ENCODE measurements at places on chromosomes 2 and 18.

DNA sequence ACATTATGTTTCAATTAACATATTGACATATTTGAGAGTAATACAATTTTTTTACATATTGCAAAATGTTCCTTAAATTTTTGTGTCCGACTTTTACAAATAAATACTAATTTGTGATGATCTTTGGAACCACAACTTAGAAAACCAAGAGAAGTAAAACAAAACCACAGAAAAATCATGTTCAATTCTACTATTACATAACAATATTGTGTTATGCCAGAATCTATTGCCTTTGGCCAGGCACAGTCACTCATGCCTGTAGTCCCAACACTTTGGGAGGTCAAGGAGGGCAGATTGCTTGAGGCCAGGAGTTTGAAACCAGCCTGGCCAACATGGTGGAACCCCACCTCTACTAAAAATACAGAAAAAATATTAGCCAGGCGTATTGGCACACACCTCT, 92.8 kb upstream of the APCDD1 start:
- DNase-seq: no peak

GRCh38 chr2:69659941-69660483, 16.5 kb upstream of the AAK1 start:
- DNase-seq: no peak

DNA sequence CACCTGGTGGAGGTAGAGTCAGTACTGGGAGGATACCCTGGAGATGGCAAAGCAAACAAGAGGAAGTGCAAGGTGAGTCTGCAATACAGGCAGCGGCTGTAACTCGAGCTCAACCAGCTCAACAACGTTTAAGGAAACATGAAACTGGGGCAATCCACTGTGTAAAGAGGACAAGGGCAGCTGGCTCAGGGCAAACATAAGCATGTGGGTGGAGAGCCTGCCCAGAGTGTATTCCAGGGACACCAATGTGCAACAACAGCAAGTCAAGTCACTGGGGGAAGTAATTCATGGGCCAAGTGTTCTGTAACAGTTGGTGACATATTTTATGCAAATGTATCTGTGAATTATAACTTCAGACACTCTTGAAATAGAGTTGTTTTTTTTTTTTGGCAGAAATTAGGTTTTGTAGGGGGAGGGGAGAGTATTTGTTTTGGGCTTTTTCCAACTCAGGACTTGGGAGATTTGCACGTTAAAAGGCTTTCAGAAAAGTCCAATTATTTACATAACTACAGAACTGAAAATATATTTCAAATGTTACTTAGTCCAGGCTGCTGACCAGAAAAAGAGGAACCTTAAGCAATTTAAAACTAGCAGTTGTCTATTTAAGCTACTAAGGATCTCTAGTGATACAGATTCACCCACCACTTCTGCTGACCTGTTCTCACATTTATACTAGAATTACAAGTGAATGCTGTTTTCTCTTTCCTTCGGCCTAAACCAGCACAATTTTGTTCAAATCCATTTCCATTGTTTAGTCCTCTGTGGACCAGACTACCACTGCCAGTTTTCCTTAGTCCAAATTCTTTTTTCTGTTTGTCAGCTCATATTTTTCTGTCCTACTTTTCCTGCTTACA, 18.6 kb downstream of the NRXN1 start:
- DNase-seq: no peak

GRCh38 chr2:70745276-70745825, 22.6 kb downstream of the ADD2 start:
- DNase-seq: no peak

GRCh38 chr2:102304711-102305611, 6.4 kb upstream of the IL1RL1 start:
- no peak for DNase-seq

- DNase-seq: no peak
Observed at GRCh38 chr2:190755772-190756415, 107.0 kb downstream of the NAB1 start.

GRCh38 chr2:207148020-207148419, 17.7 kb downstream of the KLF7 start:
- no peak for DNase-seq

- DNase-seq: no peak
Observed at GRCh38 chr2:207223051-207223450, 57.3 kb upstream of the KLF7 start.

DNA sequence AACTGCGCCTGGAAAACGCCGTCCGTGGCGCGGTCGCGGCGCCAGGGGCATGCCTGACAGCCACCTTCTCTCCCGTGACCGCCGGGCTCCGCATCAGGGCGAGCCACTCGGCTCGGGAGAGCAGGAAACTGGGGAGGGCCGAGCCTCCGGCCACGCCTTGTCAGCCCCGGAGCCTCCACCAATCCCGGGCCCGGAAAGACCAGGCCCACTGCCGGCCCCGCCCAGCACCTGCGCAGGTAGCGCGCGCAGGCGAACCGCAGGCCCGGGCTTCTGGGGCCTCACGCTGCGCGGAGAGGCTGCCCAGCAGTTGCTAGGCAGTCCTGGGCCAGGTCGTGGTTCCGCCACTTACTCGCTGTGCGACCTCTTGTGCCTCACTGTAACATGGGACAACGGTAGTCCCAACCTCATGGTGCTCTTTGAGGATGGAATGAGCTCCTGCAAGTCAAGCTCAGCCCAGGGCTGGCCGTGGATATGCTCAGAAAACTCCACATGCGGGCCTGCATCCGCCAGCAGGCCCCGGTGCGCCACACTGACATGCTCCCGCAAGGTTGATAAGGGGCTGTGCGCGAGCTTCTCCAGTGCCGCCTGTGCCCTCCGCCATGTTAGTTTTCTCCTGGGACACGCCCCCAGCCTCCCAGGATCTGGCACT, 97.1 kb downstream of the INHBB start:
- DNase-seq: no peak

DNA sequence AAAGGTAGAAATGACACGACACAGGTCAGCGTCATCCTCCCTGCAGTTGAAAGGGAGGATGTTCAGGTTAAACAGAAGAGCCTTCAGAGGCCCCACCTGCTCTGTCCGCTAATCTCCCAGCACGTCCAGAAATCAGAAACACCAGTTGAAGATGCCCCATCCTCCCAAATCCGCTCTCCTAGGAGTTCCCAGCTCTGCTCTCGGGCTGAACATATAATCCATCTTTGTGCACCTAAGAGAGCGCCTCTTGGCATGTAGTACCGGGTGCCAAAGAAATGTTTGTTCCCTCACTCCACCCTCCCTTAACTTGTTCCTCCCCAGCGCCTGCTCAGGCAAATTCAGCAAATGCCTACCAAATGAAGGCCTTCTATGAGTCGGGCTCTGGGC, 145.2 kb upstream of the SMAD2 start:
- no peak for DNase-seq
